A375 (cell line): ENCODE measurements at places on chromosomes 11 and 22. TPM values are rescaled to one million over a fixed set of nuclear protein-coding genes. Genes with fewer than 3 reads are reported as not detected.

The C1QTNF4 gene
- 0.11 TPM in 1 of 2 replicates, not detected in the other for total RNA-seq

The SERHL2 gene
- total RNA-seq: 0.75 and 0.98 TPM in 2 replicates

The TOMT gene
- not detected in 2 replicates for total RNA-seq

The FXYD6 gene
- total RNA-seq: 2.5 and 4.3 TPM in 2 replicates

The MOGAT2 gene
- total RNA-seq: not detected in 2 replicates

The NLRX1 gene
- total RNA-seq: 19.2 and 24.3 TPM in 2 replicates

The LRRC56 gene
- total RNA-seq: 2.8 TPM in 2 replicates

The POU2AF3 gene
- not detected in 2 replicates for total RNA-seq

The ACR gene
- 1.1 TPM in 1 of 2 replicates, not detected in the other for total RNA-seq

The KDM4D gene
- total RNA-seq: 1.4 and 1.6 TPM in 2 replicates

The ASPHD2 gene
- 1.4 and 2.1 TPM in 2 replicates for total RNA-seq

The TUB gene
- 4.6 TPM in 2 replicates for total RNA-seq
